MCF 10A (cell line): ENCODE measurements at places on chromosomes 4 and X. TPM values are rescaled to one million over a fixed set of nuclear protein-coding genes. Genes with fewer than 3 reads are reported as not detected.

DNA sequence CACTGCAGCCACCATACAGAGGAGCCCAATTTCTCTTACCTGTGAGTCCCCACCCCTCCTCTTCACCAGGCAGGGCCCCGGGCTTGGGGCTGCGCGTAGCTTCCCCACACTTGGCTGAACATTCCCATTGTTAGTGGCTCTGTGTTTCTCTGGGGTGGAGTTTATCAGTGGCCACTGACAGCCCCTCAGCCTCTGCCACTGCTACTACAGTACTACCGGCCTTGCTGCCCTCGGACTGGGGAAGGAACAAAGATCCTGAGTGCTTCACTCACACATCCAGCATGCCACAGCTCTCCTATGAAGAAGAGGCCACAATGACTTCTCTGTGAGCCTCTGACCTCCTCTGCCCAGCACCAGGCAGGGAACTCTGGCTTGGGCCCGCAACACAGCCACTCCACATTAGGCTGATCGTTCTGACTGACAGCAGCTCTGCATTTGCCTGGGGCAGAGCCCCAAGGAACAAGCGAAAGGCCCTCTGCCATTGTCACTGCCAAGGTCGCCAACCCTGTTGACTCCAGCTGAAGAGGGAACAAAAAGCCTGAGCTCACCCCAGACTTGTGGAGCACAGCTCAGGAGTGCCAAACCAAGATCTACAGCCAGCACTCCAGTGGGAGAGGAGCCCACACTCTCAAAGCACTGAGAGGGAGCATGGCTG lies 24.0 kb downstream of the ABCB7 start:
- H3K4me1 ChIP-seq: peaks cover 7% of the 10 kb centered on the region
- H3K4me3 ChIP-seq: no peak overlapping the region
- H3K27ac ChIP-seq: no peak overlapping the region
- DNase-seq: no peak

- H3K27ac ChIP-seq: no peak overlapping the region
- no peaks in the 10 kb centered on the region for H3K36me3 ChIP-seq
- no peaks in the 10 kb centered on the region for H3K4me1 ChIP-seq
- H3K4me3 ChIP-seq: no peak overlapping the region
- H3K27me3 ChIP-seq: no peaks in the 10 kb centered on the region
Observed at GRCh38 chr4:25141592-25141991, 18.7 kb downstream of the SEPSECS start.

- H3K27me3 ChIP-seq: no peaks in the 10 kb centered on the region
- peaks cover 5% of the 10 kb centered on the region for H3K4me1 ChIP-seq
- DNase-seq: no peak
- no peak overlapping the region for H3K27ac ChIP-seq
- H3K4me3 ChIP-seq: no peak overlapping the region
Observed at GRCh38 chrX:2568125-2568524, 67.3 kb upstream of the DHRSX start.

- H3K4me1 ChIP-seq: peaks cover 10% of the 10 kb centered on the region
- DNase-seq: no peak
- no peak overlapping the region for H3K27ac ChIP-seq
- no peaks in the 10 kb centered on the region for H3K36me3 ChIP-seq
Observed at GRCh38 chrX:8847360-8847759, 46.2 kb upstream of the FAM9A start.

- no peaks in the 10 kb centered on the region for H3K27me3 ChIP-seq
- no peak overlapping the region for H3K27ac ChIP-seq
- DNase-seq: no peak
- no peaks in the 10 kb centered on the region for H3K4me1 ChIP-seq
- no peaks in the 10 kb centered on the region for H3K36me3 ChIP-seq
Observed at GRCh38 chr4:26173619-26174018, 147.2 kb upstream of the RBPJ start.

PITX2 gene
- total RNA-seq: 0.77 and 0.79 TPM in 2 replicates
